CD4-positive, alpha-beta T cell (primary cell): ENCODE measurements at places on chromosomes 2 and 18. TPM values are rescaled to one million over a fixed set of nuclear protein-coding genes. Genes with fewer than 3 reads are reported as not detected.

CYTIP gene
- 474 TPM for total RNA-seq

SPP2 gene
- not detected for total RNA-seq

DNA sequence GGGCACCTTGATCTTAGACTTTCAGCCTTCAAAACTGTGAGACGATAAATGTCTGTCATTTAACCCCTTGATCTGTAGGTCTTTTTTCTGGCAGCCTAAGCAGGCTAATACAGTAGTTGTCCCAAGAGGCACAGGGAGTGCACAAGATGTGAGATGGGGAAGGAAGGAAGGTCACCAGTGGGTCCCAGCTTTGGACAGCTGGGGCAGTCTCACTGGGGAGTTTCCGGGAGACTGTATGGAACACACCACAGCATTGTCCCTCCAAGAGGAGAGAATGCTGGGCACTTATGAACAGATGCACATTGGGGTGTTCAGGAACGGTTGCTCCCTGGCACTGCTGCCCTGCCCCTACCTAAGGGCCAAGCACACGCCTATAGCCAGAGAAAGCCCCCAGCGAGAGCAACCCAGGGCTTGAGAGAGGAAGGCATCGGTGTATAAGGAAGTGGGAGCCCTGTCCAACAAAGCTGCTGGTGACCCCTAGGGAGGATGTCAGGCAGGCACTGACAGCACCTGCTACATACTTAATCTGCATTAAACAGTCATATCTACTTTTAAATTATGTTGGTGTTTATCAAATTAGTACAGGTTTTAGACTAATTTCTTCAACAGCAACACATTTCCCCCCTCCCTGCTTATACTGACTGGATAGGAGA lies 11.6 kb upstream of the NCK2 start:
- no peak overlapping the region for H3K27ac ChIP-seq
- H3K4me1 ChIP-seq = peaks cover 35% of the 10 kb centered on the region
- no peaks in the 10 kb centered on the region for H3K36me3 ChIP-seq
- no peak for DNase-seq

DNA sequence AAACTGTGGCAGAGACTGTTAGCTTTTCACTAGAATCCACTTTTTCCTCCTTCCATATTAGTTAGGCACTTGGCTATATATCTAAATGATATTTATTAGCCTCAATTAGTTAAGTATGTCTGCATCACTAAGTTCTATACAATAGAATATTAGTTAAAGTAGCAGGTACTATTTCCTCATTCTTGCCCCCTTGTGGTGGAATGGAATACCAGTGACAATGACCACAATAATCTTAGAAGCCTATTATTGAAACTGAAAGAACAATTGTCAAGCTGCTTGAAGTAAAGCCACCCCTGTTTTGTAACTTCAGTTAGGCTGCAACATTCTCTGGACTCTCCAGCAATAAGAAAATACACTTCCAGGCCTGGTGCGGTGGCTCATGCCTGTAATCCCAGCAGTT lies 476.3 kb upstream of the VWC2L start:
- H3K4me1 ChIP-seq = no peaks in the 10 kb centered on the region
- no peak overlapping the region for H3K27ac ChIP-seq
- H3K36me3 ChIP-seq = no peaks in the 10 kb centered on the region
- no peaks in the 10 kb centered on the region for H3K27me3 ChIP-seq
- no peak for DNase-seq

TUBB8B gene
- not detected for total RNA-seq

DNA sequence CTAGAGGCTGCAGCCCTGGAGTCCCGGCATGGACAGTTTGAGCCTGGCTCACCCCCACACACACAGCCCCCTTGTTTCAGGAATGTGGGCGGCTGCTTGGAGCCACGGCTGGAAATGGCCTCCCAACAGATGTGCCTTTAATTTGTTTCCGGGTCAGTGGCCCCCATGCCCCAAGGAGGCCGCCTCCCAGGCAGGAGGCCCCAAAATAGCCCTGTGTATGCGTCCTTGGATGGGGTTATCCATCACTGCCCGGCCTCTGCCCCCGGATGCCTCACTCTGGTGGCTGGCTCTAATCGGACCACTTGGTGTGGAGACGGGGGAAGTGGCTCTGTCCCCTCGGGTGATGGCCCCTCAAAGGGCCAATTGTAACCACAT lies 151.9 kb upstream of the MYCN start:
- no peaks in the 10 kb centered on the region for H3K27me3 ChIP-seq
- no peak overlapping the region for H3K27ac ChIP-seq
- H3K36me3 ChIP-seq = no peaks in the 10 kb centered on the region
- no peak overlapping the region for H3K4me3 ChIP-seq
- H3K4me1 ChIP-seq = no peaks in the 10 kb centered on the region

- H3K27me3 ChIP-seq = no peaks in the 10 kb centered on the region
- H3K36me3 ChIP-seq = peaks cover 82% of the 10 kb centered on the region
- no peaks in the 10 kb centered on the region for H3K4me1 ChIP-seq
- H3K27ac ChIP-seq = no peak overlapping the region
- no peak for DNase-seq
- no peak overlapping the region for H3K4me3 ChIP-seq
Observed at GRCh38 chr2:239968717-239969116, 56.4 kb downstream of the NDUFA10 start.

COLEC11 gene
- 0.47 TPM for total RNA-seq

POTEI gene
- not detected for total RNA-seq

- no peaks in the 10 kb centered on the region for H3K4me1 ChIP-seq
- no peak overlapping the region for H3K4me3 ChIP-seq
- no peaks in the 10 kb centered on the region for H3K36me3 ChIP-seq
- DNase-seq = no peak
Observed at GRCh38 chr2:44495035-44495434, 133.3 kb downstream of the CAMKMT start.

DNA sequence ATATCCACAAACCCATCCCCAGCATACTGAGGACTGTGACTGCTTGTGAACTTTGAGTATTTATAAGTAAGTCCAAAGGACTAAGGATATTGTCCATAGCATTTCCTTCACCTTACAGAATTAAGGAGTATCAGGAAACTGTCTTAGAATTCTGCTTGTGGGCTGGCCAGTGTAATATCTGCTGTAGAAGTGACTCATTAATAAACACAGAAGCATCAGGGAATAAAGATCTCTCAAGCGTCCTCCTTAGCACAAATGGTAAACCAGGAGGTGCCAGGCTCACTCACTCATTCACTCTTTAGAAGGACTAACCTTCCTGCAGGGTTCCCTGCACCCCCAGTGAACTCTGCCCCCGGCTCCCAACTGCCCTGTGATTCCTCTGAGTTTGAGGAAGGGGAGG lies 31.0 kb downstream of the CCDC68 start:
- no peaks in the 10 kb centered on the region for H3K36me3 ChIP-seq
- no peak overlapping the region for H3K4me3 ChIP-seq
- H3K27ac ChIP-seq = no peak overlapping the region
- DNase-seq = no peak

GRCh38 chr2:223566396-223566795 lies 35.8 kb downstream of the SCG2 start:
- no peak overlapping the region for H3K27ac ChIP-seq
- H3K27me3 ChIP-seq = no peaks in the 10 kb centered on the region
- H3K4me3 ChIP-seq = no peak overlapping the region

DNA sequence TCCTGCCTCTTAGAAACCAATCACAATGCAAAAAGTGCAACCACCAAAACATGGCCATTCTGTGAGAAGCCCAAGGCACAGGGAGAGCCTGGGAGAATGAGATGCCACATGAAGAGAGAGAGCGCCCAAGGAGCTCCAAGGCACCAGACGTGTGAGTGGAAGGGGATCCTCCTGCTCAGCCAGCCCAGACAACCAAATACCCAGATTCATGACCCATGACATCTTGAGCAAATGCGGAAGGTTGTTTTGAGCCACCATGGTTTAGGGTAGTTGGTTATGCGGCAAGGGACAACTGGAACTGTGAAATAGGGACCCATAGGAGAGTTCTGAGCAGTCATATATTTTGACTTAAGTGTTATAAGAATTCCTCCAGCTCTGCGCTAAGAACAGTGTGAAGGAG lies 7.0 kb downstream of the AFF3 start:
- no peak overlapping the region for H3K4me3 ChIP-seq
- no peaks in the 10 kb centered on the region for H3K36me3 ChIP-seq
- H3K27me3 ChIP-seq = no peaks in the 10 kb centered on the region
- H3K27ac ChIP-seq = no peak overlapping the region

DNA sequence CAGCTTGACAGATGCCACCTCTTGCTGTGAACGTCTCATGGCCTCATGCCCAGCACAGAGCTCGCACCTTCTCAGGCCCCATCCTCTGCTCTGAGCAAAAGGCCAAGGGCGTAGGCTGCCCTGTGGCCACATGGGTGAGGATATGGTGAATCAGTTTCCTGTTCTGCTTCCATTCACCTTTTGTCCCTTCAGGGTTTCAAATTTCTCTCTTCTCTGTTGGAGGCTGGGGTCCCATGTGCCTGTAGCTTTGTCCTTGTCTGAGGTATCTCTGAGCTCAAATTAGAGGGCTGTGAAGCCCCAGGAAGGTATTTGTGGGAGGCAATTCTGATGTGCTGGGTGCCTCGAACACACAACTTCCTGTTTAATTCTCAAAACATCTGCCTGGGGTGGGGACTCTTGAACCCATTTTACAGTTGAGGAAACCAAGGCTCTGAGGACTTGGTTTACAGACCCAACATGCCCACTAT lies 29.0 kb downstream of the ZAP70 start:
- H3K4me3 ChIP-seq = no peak overlapping the region
- H3K4me1 ChIP-seq = peaks cover 69% of the 10 kb centered on the region
- no peaks in the 10 kb centered on the region for H3K27me3 ChIP-seq
- H3K27ac ChIP-seq = peak overlapping the region; percentile 9

- no peaks in the 10 kb centered on the region for H3K4me1 ChIP-seq
- DNase-seq = no peak
- no peak overlapping the region for H3K27ac ChIP-seq
- no peak overlapping the region for H3K4me3 ChIP-seq
- peaks cover 2% of the 10 kb centered on the region for H3K27me3 ChIP-seq
Observed at GRCh38 chr2:152064001-152064400, 34.8 kb downstream of the CACNB4 start.

- no peak overlapping the region for H3K27ac ChIP-seq
- no peaks in the 10 kb centered on the region for H3K27me3 ChIP-seq
- H3K36me3 ChIP-seq = no peaks in the 10 kb centered on the region
- no peaks in the 10 kb centered on the region for H3K4me1 ChIP-seq
- no peak for DNase-seq
Observed at GRCh38 chr2:18976168-18976961, 382.1 kb downstream of the OSR1 start.

- no peak overlapping the region for H3K4me3 ChIP-seq
- no peak overlapping the region for H3K27ac ChIP-seq
- no peaks in the 10 kb centered on the region for H3K27me3 ChIP-seq
- no peaks in the 10 kb centered on the region for H3K4me1 ChIP-seq
- H3K36me3 ChIP-seq = no peaks in the 10 kb centered on the region
Observed at GRCh38 chr2:209973328-209973727, 29.1 kb upstream of the RPE start.
